Myometrial cell (primary cell): ENCODE measurements at places on chromosomes 1 and 21. TPM values are rescaled to one million over a fixed set of nuclear protein-coding genes. Genes with fewer than 3 reads are reported as not detected.

The CELA3A gene
- total RNA-seq = not detected in 2 replicates

The NECTIN4 gene
- under 0.01 and 1.4 TPM in 2 replicates for total RNA-seq

The C1orf146 gene
- total RNA-seq = not detected in 2 replicates

The RHD gene
- not detected in 2 replicates for total RNA-seq

The PIP5K1A gene
- 55.3 and 69.5 TPM in 2 replicates for total RNA-seq

The TMEM52 gene
- total RNA-seq = not detected in 2 replicates

The GNAT2 gene
- total RNA-seq = under 0.01 and 0.89 TPM in 2 replicates

The IKBKE gene
- 12.1 and 15.8 TPM in 2 replicates for total RNA-seq

The KLF17 gene
- under 0.01 TPM in 1 of 2 replicates, not detected in the other for total RNA-seq

The KCNJ9 gene
- 0.71 TPM in 1 of 2 replicates, not detected in the other for total RNA-seq

The GSTM1 gene
- 31.0 and 32.3 TPM in 2 replicates for total RNA-seq

The BCL2L15 gene
- total RNA-seq = not detected in 2 replicates

The PAQR6 gene
- total RNA-seq = not detected in 2 replicates

The PLA2G2D gene
- total RNA-seq = not detected in 2 replicates

The MMEL1 gene
- not detected in 2 replicates for total RNA-seq

The IL24 gene
- 1.6 TPM in 1 of 2 replicates, not detected in the other for total RNA-seq

The PSEN2 gene
- 15.6 and 24.8 TPM in 2 replicates for total RNA-seq

The ERVH48-1 gene
- 0.35 TPM in 1 of 2 replicates, not detected in the other for total RNA-seq

The PPFIA4 gene
- not detected in 2 replicates for total RNA-seq

The C1orf141 gene
- not detected in 2 replicates for total RNA-seq

The SNX7 gene
- 25.5 and 31.4 TPM in 2 replicates for total RNA-seq

The TSACC gene
- not detected in 2 replicates for total RNA-seq

The SLC45A1 gene
- total RNA-seq = 5.8 and 12.2 TPM in 2 replicates

The GFI1 gene
- 0.18 TPM in 1 of 2 replicates, not detected in the other for total RNA-seq

The ZNHIT6 gene
- 8.9 TPM in 2 replicates for total RNA-seq

The GPR37L1 gene
- total RNA-seq = not detected in 2 replicates

The TGFBR3 gene
- 8.7 and 10.4 TPM in 2 replicates for total RNA-seq

The TRIM58 gene
- total RNA-seq = 0.29 TPM in 1 of 2 replicates, not detected in the other

The DENND2C gene
- 0.58 and 0.89 TPM in 2 replicates for total RNA-seq

The SLC45A3 gene
- total RNA-seq = 4.0 and 5.5 TPM in 2 replicates

The TRAF3IP3 gene
- total RNA-seq = not detected in 2 replicates

The EPHA2 gene
- total RNA-seq = 62.7 and 69.8 TPM in 2 replicates
